ENCODE measurements at places on chromosomes 4 and X.
A peak's percentile ranks its signal among the peaks of the same experiment; 100 is the strongest.

DNA sequence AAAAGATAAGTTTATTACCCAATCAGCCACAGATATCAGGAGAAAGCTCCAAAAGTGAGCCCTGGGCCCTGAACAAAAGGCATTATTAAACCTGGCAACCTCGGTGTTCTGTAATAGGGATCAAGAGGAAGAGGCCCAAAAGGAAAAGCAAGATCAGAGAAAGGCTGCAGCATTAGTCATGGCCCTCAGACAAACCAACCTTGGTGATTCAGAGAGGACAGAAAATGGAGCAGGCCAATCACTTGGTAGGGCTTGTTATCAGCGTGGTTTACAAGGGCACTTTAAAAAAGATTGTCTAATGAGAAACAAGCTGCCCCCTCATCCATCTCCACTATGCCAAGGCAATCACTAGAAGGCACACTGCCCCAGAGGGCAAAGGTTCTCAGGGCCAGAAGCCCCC, 75.7 kb downstream of the AGTR2 start:
- DNase-seq: no peak

DNA sequence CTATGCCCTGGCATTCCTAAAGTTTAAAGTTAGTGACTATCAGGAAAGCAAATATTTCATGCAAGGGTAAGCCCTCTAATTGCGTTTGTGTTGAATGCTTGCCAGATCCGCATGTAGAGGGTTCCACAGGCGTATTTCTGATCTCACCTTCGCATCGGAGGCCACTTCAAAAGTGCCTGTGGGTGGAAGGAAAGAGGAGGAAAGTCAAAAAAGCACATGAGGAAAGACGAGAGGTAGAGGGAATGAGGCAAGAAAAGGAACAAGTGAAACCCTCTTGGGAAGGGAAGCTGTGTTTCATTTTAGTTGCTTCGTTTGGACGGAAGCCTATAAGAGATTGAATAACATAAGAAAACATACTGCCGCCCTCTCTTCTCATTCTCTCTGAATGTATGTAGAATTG, 628.8 kb downstream of the SPRY1 start:
- DNase-seq: no peak

DNA sequence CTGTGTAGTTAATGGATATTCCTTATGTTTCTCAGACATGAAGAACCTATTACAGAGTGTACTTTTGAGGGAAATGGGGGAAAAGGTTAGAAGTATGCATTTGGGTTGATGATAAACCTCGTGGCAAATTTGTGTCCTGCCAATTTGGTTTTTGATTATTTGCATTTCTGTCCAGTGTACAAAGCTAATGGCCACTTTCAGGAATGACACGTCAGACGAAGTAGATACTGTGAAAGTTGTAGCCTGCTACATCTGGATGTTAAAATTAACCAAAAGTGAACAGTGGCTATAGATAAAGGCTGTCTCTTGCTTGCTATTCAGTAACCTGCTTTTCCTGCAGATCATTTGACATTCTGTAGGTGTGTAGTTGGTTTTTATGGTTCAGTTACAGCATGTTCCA, 1.0 kb downstream of the PRDX4 start:
- no peak for DNase-seq

- DNase-seq: peak; percentile 4
These were observed 49.4 kb downstream of the RTL9 start for GRCh38 chrX:110407910-110408545.

- no peak for DNase-seq
These were observed 71.7 kb downstream of the FANCB start for GRCh38 chrX:14801136-14801535.

GRCh38 chrX:19723427-19723826, 164.0 kb downstream of the SH3KBP1 start:
- no peak for DNase-seq

DNA sequence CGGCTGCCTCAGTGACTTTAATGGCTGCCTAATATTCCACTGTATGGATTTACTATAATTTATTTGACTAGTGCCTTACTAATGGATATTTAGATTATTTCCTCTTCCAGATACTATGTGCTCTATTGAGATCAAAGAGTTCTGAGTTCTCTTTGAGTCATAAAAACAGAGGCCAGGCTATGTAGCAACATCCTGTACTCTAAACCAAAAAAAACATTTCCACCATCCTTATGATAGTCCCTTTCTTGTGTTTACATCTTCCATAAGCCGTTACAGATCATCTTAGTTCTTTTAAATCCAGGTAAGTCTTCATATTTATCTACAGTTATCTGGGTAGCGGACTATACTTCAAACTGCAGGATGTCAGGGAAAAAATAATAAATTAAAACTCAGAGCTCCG, 56.6 kb upstream of the TMEM184C start:
- DNase-seq: no peak

DNA sequence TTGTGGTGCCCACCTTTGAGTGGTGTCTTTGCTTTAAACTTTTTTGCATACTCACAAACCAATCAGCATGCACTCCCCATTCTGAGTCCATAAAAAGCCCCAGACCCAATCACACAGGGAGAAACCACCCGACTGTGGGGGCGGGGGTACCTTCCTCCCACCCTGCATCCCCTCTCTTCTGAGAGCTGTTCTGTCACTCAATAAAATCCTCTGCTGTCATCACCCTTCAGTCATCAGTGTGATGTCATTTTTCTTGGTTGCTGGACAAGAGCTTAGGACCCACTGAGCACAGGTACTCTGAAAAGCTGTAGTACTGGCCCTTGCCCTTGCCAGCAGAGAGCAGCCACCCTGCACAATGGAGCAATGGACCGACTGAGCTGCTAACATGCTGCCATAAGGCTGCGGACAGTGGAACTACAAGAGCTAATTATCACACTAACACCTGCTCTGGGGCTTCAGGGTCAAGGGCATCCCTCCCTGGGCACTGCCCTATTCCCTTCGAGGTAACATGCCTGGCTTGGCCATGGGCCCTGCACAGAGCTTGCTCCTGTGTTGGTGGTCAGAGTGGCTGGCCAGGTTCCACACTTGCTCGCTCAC, 62.9 kb upstream of the PGRMC2 start:
- no peak for DNase-seq

- no peak for DNase-seq
These were observed 175.8 kb downstream of the PPP1R2C start for GRCh38 chrX:42602136-42602535.

- no peak for DNase-seq
These were observed 152.2 kb upstream of the PPARGC1A start for GRCh38 chr4:24042094-24042493.

GRCh38 chrX:132433551-132433950, 55.3 kb downstream of the MBNL3 start:
- no peak for DNase-seq

GRCh38 chr4:74311696-74312313, 3.5 kb downstream of the EPGN start:
- DNase-seq: no peak

- no peak for DNase-seq
These were observed 233.3 kb downstream of the USP46 start for GRCh38 chr4:52425751-52426326.

- no peak for DNase-seq
These were observed 58.3 kb downstream of the MID1IP1 start for GRCh38 chrX:38859602-38860001.

- no peak for DNase-seq
These were observed 163.2 kb downstream of the FRAS1 start for GRCh38 chr4:78220283-78220682.

- DNase-seq: peak; percentile 19
These were observed 17.0 kb upstream of the PAPSS1 start for GRCh38 chr4:107736924-107737448.
